ENCODE measurements at places on chromosomes 12 and 14. TPM values are rescaled to one million over a fixed set of nuclear protein-coding genes. Genes with fewer than 3 reads are reported as not detected.

TMTC3 gene
- 38.9 TPM for total RNA-seq

PPM1H gene
- total RNA-seq, result 4.6 TPM

GLIPR1L1 gene
- total RNA-seq, result not detected

TPH2 gene
- total RNA-seq, result not detected

C12orf54 gene
- not detected for total RNA-seq

PSMA6 gene
- 344 TPM for total RNA-seq

CCNK gene
- total RNA-seq, result 18.1 TPM

DNA sequence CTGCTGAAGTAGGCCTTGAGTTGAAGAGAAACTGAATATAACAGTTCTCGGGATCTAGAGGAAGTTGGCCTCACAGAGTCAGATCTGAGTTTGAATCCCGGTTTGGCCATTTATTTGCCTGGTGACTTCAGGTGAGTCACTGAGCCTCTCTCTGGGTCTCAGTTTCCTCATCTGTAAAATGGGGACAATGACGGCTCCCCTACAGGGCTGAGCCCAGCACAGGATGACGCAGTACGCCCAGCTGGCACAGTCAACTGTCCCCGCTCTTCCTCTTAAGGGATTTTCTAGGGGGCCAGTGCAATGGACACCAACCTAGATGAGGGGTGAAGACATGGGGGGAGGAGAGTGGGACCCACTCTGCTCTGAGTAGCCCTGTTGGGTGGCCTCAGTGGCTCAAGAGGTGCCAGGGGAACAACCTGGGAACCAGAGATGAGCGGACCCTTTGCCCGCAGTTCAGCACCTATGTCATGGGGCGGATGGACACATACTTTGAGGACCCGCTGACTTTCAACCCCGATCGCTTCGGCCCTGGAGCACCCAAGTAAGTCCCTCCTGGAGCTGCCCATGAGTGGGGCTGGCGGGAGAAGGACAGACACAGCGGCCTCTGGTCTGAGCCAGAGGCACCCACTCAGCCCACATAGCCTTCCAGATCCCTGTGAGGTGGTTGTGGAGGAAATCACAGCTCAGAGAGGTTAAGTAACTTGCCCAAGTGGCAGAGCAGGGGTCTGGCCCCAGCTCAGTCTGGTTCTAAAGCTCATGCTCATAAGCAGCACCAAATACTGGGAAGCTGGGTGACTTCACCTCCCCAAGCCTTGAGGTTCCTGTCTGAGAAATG is 41.1 kb downstream of the CYP46A1 start:
- DNase-seq, result no peak

DNA sequence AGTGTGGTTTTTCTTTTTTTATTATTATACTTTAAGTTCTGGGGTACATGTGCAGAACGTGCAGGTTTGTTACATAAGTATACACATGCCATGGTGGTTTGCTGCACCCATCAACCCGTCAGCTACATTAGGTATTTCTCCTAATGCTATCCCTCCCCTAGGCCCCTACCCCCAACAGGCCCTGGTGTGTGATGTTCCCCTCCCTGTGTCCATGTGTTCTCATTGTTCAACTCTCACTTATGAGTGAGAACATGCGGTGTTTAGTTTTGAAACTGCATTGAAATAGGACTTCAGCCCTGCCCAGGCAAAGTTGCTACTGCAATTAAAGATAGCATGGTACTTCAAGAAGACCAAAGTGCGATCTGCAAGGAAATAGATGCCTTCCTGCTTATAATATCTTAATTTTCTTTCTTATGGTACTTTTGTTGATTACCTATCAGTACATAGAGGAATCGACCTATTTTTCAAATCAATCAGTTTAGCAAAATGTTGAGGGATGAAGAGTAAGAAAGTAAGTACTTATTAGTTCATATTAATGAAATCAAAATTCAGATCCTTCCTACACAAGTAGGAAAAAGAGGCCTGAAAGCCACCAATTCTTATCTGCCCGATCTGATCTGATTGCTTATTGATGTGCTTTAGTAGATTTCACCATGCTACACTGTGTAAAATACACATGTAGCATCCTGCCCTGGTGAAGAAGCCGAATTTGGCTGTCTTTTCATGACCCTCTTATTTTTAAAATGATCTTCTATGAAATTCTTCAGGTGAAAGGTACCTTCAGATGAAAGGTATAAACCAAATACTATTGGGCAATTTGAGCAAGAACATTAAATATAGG is 1.6 kb downstream of the LTA4H start:
- DNase-seq, result no peak

DNA sequence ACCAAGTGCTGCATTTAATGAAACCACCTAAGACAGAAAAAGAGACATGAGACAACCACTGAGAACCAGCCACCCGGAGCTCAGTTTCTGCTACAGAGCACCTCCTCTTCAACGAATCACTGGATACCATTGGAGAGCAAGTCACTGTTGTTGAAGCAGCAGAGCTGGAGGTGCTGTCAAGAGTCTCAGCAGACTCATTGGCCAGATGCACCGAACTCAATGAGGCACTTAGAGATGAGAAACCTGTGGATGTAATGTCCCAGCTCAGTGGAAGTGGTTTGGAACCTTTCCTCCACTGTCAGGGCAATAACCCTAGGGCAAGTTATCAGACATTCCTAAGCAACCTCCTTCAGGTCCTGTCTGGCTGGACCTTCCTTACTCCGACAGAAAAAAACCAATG is 13.1 kb downstream of the NPC2 start:
- DNase-seq, result no peak

DNA sequence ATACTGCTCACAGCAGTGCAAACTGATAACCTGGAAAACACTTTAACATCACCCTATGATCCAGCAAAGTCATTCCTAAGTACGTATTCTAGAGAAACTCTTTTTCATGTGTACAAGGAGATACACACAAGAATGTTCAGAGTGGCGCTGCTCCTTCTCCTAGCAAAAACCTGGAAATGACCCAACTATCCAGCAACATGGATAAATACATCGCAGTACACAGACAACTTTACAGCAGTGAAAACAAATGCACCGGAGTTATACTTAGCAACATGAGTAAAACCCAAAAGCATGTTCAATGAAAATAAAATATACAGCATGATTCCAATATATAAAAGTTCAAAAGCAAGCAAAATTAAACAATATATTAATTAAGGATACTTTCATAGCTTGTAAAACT is 18.7 kb downstream of the SART3 start:
- DNase-seq, result no peak

DNA sequence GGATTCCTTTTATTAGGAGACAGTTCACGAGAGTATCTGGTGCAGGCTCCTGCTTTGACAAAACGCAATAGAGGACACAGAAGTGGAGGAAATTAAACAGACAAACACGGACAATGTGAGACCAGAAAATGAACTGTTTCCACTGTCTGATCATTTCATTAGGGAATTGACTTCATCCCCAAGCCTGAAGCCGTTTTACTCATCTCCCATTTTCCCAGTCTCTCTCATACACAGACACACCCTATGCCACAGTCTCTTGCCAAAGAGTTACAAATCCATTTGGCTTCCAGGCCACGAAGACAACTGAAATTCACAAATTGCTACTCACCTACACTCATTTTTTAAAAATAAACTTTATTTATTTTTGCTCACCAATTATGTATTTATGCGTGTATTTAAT is 1087.8 kb upstream of the TMEM132C start:
- DNase-seq, result no peak

DNA sequence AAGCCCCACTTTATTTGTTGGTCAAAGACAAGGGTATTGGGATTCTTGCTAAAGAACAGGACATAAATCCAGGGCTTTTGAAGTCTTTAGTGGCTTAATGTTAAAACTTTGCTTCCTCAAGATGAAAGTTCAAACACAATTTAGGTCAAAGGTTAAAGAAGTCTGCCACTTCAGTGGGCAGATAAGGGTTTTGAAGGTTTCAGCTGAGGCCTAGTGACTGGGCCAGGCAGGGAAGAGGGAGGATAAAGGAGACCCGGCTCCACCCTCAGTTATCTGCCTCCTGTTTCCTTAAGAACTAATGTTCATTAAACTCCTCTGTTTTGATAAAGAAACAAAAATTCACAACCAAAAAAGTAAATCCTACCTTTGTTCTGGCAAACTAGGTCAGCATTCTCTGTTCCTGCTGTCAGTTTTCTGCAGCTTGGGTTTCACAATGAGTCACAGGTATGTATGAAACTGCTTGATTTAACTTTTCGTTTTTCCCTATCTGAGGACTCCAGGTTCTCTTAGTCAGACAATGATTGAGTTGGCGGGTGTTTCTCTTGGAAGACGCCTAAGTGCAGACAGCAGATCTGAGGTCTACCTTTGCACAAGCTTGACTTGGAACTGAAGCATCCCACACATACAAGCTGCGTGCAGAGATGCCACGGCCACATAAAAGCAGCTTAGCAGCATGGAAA is 208.3 kb downstream of the EXOC5 start:
- DNase-seq, result peak; percentile 44

DNA sequence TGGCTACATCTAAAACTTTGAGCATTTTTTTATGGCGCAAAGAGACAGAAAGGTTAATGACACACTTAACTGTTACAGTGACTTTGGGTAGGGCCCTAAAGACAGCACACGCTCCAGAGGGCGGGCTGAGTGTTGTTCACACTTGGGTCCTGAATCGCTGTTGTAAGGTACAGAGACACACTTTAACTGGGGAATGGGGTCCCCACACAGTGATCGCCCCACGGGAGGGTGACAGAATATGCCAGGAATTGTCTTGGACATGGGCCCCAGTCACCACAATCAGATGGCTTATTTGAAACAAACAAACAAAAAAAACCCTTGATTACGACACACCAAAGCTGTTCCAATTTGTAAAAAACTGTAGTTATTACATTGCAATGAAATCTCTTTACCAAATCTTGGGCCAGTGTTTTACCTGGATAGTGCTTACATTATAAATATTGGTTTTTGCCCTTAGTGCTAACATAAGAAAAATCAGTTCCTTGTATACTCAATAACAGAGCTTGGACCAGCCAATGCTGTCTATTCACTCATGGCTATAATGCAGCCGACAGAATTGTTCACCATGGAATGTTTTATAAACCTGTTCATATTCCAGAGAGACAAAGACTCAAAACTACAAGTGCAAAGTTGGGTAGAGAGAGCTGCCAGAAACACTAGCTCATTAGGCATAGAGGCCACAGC is 28.3 kb downstream of the KCTD10 start:
- DNase-seq, result no peak

DNA sequence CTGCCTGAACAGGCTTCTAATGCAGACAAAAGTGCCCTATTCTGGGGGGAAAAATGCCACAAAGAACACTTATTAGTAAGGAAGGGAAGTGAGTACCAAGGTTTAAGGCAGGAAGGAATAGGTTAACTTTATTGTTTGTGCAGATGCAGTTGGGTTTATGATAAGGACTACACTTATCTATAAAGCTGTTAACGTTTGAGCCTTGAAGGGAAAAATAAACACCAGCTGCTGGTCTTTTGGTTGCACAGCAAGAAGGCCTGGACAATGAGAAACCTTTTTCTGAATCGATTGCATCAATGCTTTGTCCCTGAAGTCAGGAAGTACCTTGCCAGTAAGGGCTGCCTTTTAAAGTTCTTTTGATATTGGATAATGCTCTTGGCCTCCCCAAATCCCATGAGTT is 407.8 kb downstream of the ATP23 start:
- no peak for DNase-seq

DNA sequence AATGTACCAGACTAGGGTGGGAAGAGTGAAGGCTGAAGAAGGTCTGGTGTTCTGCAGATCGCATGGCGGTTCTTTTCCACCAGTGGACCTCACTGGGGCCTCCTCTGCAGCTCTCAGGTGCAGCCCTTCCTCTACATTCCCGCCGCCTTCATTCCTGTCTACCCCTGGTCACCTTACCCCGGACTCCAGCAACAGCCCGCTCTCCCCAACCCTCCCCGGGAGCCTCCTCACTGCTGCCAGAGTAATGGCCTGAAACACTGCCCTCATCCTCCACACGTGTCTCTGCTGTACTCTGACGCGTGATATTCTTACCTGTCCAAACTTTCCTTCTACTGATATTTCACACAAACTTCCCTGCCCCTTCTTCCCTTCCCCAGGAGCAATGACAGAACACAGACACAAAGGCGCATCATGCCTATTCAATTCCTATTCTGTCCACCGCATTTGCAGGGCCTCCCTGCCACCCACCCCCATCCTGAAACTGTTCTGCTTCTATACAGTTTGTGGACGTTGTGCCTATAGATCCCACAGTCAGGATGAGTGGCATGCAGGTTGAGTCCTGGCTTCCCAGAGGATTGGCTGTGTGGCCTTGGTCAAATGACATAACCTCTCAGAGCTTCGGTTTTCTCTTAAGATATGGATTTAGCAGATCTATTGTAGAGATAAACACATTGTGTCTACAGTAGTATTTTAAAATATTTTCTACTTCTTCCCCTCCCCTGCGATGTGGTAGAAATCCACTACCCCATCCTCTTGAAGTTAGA is 1.7 kb upstream of the NUAK1 start:
- peak; percentile 33 for DNase-seq

GRCh38 chr14:69876221-69876847 is 2.9 kb upstream of the SMOC1 start:
- no peak for DNase-seq

- DNase-seq, result no peak
These were observed 26.1 kb upstream of the IFNG start for GRCh38 chr12:68185598-68185997.

- DNase-seq, result peak; percentile 58
These were observed 59.4 kb downstream of the ITPK1 start for GRCh38 chr14:93056166-93056839.

Data from neural progenitor cell (in vitro differentiated cells).